Hair follicular keratinocyte (primary cell): ENCODE measurements at places on chromosomes 1 and 21. TPM values are rescaled to one million over a fixed set of nuclear protein-coding genes. Genes with fewer than 3 reads are reported as not detected.

The CIART gene
- total RNA-seq = 2.2 and 4.4 TPM in 2 replicates

The AVPR1B gene
- total RNA-seq = not detected in 2 replicates

The SERPINC1 gene
- total RNA-seq = not detected in 2 replicates

The YBX1 gene
- total RNA-seq = 911 and 1,172 TPM in 2 replicates

The TMPRSS2 gene
- total RNA-seq = not detected in 2 replicates

The TRNP1 gene
- total RNA-seq = 94.1 and 133 TPM in 2 replicates

The PKNOX1 gene
- total RNA-seq = 6.6 and 15.6 TPM in 2 replicates

The DAB1 gene
- total RNA-seq = not detected in 2 replicates

The MFSD2A gene
- total RNA-seq = 49.1 and 67.8 TPM in 2 replicates

The DCST1 gene
- total RNA-seq = not detected in 2 replicates

The RLF gene
- total RNA-seq = 9.7 and 10.1 TPM in 2 replicates

The POGZ gene
- 8.0 and 11.5 TPM in 2 replicates for total RNA-seq

The PLD5 gene
- total RNA-seq = 3.3 and 10.5 TPM in 2 replicates

The VWA5B1 gene
- total RNA-seq = not detected in 2 replicates

The AGBL4 gene
- total RNA-seq = not detected in 2 replicates

The COL9A2 gene
- 1.1 and 3.9 TPM in 2 replicates for total RNA-seq

The PM20D1 gene
- not detected in 2 replicates for total RNA-seq

The LCE1D gene
- total RNA-seq = not detected in 2 replicates

The TIAM1 gene
- total RNA-seq = 8.7 and 10.8 TPM in 2 replicates

The RGS1 gene
- total RNA-seq = not detected in 2 replicates
